ENCODE measurements at places on chromosomes 12 and 14. TPM values are rescaled to one million over a fixed set of nuclear protein-coding genes. Genes with fewer than 3 reads are reported as not detected.

Gene VDR
- 3.5 TPM for total RNA-seq

Gene LBHD2
- total RNA-seq: not detected

Gene KCNC2
- not detected for total RNA-seq

Gene HCAR2
- total RNA-seq: not detected

Gene DDN
- not detected for total RNA-seq

Gene CNPY2
- 63.4 TPM for total RNA-seq

Gene SCN8A
- total RNA-seq: 0.74 TPM
